HFF-Myc (cell line): ENCODE measurements at places on chromosomes 4 and X.

- DNase-seq = no peak
These were observed 109.2 kb downstream of the PSAPL1 start for GRCh38 chr4:7325541-7325940.

GRCh38 chrX:68822641-68823410 lies 6.0 kb upstream of the EFNB1 start:
- DNase-seq = no peak

DNA sequence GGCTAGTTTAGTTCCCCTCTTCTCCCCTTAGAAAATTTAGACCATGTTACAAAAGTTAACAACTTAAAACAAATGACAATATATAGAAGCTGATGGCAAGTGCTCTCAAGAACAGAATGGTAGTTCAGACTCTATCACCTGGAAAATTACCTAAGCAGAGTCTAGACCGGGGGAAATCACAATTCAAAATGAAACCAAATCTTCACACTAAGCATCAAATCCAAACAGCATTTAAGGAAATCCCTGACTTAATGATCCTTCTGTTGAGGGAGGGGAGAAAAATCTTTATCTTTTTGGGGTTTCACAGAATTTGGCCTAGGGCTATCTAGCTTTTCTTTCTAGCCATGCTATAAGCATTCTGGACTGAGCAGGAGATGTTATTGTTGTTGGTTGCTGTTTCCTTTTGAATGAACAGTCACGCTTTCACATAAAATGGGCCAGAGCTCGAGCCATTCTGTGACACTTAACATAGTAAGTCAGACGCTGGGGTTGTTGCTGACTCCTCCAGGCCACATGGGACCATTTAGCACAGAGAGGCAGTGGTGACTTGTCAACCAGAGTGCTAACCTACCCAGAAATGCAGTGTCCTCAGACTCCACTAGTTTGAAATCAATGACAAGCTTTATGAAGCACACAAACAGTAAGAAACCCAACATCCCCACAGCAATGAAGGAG lies 16.0 kb upstream of the LSM6 start:
- no peak for DNase-seq

GRCh38 chr4:7390906-7391636 lies 43.7 kb downstream of the PSAPL1 start:
- no peak for DNase-seq

- no peak for DNase-seq
These were observed 231.4 kb upstream of the MID1 start for GRCh38 chrX:10851809-10852208.

DNA sequence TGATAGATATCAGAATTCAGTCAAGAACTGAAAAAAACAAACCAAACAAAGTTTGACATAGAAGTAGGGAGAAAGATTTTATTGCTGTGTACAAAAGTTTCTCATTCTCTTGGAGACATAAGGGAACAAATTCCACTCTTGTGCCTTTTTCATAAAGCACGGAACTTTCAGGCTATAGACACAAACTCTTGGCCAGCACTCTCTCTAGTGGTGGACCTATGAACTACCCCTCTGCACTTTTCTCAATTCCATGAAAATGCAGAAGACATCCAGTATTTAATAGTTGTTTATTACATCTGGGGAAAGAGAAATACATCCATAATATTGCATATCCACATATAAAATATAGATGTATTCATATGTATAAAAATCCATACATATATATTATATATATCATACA lies 291.6 kb upstream of the HS3ST1 start:
- DNase-seq = no peak

DNA sequence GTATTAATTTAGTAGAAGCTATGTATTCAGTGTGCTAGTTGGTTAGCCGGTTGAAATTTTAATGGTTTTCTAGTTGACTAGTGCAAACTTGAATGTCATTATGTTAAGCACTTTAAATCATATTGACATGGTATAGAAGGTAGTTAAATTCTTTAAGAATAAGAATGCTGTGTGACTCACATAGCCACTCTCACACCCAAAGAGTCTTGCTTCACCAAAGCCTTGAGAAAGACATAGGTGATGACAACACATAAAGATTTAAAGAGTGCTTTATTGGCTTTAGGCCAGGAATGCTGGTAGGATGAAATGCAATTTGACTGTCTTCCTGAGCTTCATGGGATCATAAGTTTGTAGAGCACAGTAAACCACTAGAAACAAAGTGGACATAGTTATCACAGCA lies 85.3 kb downstream of the DCAF8L2 start:
- DNase-seq = no peak

- peak; percentile 10 for DNase-seq
These were observed 24.6 kb upstream of the GPR50 start for GRCh38 chrX:151151665-151152267.

- no peak for DNase-seq
These were observed 1.9 kb downstream of the ENPP6 start for GRCh38 chr4:184215709-184216328.

DNA sequence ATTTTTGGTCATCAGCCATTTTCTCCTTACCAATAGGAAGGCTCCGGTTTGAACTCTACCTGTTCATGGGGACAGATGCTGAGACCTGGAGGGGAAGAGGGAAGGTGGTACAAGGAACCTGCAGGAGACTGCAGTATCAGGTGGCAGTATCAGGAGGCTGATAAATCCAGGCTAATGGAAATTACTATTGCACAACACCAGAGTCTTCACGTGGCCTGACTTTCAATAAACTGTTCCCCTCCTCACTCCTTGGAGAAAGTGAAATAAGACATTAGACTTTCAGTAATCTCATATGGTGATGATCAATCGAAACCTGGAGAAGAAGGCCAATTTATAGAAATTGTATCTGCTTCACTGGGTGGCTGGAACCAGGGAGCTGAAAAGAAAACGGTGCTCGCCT lies 46.2 kb upstream of the BCOR start:
- no peak for DNase-seq

DNA sequence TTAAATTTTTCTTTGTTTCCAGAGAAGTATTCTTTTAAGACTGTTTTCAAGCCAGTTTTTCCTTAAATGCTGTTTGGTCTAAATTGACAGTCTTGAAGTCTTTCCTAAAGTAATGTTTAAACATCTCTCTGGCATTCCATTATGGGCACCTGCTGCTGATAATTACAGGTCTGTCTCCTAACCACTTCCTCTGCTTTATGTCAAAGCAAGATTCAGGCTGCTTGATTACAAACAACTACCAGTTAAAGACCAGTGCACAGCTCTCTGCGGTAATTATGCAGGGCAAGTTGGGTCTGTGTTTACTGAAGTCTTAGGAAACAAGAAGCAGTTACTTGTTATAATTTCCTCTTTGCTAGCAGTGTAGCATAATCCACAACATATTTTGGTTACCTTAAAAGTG lies 17.6 kb downstream of the UNC5C start:
- no peak for DNase-seq

DNA sequence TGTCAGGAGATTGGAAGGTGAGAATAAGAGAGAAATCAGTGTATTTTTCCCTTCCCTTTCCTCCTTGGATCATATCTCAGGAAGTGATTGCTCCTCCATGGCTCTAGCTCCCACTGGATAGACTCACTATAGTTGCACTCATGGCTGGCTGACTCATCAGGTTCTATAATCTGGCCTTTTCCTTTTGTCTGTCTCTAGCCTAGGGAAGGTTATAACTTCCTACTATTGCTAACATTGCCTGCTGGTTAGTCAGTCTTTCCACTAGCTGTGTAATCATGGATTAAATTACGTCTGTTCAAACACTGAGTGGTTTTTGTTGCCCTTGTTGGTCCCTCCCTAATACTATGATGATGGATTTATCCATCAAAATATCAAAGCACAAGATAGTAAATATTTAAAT lies 195.5 kb upstream of the VEGFC start:
- DNase-seq = peak; percentile 86

DNA sequence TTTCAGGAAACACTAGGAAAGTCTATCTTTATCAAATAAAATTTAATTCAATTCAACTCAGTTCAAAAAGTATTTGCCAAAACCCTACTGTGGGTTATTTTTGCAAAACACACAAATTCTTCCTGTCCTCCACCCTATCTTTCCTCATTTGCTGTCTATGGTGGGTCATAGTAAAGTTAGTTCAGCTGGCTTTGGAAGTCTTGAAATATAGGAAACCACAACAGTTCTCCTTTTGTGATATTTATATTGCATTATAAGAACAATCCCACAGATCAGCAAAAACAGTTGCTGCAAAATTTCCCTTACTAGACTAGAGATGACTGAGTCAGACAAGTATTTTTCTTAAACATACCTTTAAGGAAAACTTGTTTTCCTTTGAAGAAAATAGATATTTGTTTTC lies 22.2 kb downstream of the CYBB start:
- DNase-seq = no peak

- DNase-seq = no peak
These were observed 88.1 kb downstream of the ARHGAP6 start for GRCh38 chrX:11577603-11578002.

DNA sequence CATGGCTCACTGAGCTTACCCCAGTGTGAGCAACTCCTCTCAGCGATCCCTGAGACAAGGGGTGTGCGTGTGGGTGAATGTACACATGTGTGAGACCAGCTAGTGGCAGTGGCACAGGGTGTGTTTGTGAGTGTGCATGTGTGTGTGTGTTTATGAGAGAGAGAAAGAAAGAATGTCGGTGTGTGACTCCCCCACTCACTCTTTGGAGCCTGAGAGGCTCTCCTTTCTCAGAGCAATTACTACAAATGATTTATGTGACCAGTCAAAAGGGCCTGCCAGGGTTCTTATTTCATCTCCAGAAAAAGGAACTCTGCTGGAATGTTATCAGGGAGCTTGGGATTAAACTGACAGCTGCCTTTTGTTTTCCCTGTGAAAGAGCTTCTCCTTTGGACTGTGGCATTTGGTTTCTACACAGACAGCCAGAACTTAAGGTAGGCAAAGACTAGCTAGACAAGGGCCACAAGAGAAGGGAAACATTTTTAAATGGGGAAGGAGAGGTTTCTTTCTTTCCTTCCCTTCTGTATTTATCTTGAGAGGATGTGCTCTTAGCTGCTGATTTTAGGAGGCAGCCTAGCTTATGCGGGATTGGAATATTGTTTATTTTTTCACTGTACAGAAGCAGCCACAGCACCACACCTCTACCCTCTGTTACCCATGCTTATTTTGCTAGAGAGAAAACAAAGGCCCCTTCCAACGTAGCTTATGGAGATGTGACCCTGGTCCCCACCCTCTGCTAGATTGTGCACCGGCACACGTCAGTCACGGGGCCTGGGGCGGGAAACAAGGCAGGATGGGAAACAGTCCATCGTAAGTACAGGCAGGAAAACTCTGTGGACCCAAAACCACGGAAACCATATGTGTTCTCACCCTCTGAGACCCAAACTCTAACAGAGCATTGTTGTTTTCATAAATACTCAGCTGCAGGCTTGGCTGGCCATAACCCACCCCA lies 143.5 kb downstream of the MGST2 start:
- DNase-seq = no peak

DNA sequence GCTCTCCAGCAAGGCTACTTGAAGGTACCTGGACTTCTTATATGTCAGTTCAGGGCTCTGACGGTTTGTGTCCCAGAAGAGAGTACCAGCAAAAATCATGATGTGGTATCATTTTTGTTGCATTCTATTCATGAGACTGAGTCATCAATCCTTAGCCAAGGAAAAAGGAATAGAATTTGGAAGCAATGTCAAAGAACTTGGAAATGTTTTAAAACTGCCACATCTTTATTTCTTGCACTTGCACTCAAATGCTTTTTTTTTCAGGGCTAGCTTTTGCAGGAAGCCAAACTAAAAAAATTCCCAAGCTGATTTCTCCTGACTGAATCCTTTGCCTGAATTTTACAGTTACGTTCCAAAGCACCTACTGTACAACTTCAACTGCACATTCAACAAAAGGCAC lies 112.4 kb downstream of the NPFFR2 start:
- DNase-seq = no peak

DNA sequence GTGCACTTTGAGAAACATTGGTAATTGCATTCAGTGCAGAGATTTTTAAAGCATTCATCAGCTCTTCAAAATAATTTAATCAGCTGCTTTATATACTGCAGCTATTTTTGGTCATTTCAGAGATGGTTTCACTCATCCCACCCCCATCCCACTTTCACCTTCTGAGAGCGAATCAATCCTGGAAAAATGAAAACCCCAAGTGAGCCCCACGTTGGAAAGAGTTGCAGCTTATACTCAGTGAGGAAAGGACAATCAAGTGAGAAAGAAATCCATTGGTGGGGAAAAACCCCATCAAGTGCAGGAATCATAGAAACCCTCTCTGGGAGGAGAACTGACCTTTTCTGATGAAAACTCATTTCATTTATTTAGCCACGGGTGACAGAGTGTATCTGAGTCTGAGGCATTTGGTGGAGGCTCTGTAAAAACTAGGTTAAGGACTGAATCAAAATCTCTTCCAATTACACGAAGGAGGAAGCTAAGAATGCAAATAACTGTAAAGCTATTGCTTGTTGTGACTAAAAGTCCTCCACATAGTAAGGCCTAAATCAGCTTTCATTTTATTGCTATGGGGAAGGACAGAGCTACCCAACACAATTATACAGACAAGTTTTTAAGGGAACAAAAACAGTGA lies 240.4 kb upstream of the PGRMC2 start:
- DNase-seq = no peak

DNA sequence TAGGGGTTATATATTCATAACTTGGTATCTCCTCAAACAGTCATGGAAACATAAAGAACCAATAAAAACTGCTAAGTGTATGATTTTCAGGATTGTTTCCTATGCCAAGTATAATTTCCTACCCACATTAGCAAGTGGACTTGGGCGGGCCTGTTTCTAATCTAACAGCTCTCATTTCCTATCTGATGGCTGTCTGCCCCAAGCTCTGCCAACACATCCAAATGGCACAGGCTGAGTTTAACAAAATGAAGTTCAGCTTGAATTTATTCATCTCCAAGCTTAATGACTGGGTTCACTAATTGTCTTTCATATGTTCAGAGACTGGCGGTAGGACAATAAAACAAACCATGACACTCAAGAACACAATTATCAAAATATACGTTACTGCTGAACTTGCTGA lies 55.5 kb upstream of the S100G start:
- DNase-seq = no peak

DNA sequence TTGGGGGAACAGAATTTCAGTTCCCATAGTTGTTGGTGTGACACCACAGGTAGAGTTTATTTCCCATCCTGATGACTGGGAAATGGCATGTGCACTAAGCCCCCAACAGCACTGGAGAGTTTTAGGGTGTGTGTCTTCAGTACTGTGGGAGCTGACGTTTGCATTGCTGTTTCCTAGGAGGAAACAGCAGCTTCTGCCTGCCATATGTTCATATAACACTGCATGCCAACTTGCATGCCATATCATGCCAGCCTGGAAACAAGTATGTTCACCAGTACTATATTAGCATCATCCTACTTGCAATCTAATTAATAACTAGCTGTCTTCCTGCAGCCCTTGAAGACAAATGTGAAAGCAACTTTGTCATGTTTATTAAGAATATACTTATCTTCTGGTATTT lies 58.2 kb downstream of the NAA11 start:
- DNase-seq = no peak

DNA sequence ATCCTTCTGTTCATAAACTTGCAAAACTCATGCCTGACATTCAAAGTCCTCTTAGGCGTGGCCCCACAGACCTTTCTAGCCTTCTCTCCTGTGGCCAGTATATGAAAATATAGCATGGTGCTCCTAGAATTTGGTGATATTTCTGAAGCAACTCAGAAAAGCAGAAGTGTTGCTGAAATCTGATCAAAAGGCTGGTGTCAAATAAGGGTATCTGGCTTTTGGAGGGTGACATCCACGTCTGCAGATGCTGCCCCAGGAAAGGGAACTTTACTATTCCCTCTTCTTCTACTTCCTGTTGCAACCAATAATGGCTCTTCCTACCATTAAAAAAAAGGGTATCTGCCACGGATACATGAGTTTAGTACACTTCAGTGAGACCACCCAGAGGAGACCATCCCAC lies 83.9 kb upstream of the RPS6KA3 start:
- DNase-seq = no peak
